GM23248 (cell line): ENCODE measurements at places on chromosomes 2 and 18. TPM values are rescaled to one million over a fixed set of nuclear protein-coding genes. Genes with fewer than 3 reads are reported as not detected.

DNA sequence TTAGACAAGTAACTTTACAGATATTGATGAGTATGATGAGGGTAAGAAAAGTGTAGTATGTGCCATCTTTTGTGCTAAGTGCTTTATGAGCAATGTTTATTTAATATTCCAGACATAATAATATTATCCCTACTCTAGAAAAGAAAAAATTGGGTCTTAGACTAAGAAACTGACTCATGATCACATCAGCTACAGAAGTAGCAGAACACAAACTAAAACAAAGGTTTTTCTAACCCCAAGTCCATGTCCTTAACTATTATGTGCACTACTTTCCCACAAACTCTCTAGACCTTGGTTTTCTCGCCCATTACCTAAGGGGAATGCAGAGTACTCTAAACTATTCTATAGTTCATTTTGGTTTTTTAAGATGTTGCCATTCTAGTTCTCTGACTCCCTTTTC is 64.5 kb downstream of the BAZ2B start:
- DNase-seq, result peak; percentile 20

CABLES1 gene
- 5.7 and 8.9 TPM in 2 replicates for total RNA-seq

PXDN gene
- total RNA-seq, result 263 and 291 TPM in 2 replicates

DNA sequence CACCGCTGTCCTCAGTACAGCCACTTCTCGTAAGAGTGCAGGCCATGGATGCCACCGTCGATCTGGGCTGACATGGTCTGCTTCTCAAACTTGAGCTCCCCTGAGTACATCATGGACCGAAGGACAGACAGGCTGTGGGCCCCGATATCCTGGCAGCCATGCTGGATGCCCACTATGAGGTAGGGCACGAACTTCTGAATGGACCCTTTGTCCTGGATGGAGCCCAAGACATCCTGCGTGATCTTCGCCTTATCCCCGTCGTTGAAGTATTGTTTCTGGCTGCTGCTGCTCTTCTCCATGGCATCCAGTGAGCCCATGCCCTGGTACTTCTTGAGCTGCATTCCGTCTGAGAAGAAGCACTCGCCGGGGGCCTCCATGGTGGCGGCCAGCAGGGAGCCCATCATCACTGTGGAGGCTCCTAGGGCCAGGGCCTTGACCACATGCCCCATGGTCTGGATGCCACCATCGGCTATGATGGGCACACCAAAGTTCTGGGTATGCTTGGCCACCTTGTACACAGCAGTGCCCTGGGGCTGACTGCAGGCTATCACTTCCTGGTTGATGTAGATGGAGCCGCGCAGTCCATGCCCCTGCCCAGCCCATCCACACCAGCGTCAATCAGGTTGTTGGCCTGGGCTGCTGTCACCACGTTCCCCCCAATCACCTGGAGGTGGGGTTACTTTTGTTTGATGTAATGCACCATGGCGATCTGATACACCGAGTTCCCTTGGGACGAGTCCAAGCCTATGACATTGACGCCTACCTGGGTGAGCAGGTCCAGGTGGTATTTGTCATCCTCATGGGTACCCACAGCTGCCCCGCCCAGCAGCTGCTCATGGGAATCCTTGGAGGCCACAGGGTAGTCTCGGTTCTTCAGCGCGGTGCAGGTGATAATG is 21.8 kb downstream of the CFLAR start:
- no peak for DNase-seq

GRCh38 chr18:45920367-45920766 is 46.8 kb downstream of the EPG5 start:
- peak; percentile 93 for DNase-seq

DNA sequence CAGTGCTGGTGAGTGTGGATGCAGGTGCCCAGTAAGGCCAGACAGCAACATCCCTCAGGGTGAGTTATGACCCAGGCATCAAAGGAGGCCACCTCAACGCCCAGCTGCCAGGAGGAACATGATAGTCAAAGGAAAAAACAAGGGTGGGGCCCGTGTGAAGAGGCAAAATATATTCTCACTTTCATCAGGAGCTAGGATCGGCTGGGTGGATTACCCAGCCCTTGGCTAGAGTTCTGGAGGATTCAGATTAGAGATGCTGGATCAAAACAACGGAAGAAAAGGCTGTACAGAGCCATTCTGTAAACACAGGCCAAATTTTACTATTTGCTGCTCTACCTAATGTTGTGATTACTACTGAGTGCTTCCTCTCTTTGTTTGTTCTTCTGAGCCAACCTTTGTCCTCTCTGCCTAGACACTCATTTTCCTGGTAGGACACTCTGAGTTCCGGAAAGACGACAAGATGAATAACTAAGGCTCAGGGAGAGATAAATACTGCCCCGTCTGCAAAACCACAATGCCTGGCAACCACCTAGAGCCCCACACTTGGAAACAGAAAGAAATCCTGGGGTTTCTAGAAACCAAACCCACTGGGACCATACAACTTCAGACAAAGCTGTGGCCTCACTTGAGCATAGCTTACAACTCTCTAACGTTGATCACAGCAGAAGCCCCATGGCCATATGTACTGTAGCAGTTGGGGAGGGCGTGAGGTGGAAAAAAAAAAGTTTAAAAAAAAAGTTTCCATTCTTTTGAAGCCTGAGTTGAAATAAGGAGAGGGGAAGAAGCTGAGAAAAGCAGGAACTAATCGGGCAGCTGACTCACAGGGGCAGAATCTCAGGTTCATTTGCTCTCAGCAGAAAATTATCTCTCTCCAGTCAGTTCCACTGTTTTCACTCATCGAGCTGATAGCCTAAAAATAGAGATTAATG is 17.8 kb upstream of the PMAIP1 start:
- peak; percentile 60 for DNase-seq

SLC8A1 gene
- 82.1 and 83.4 TPM in 2 replicates for total RNA-seq

ANKRD30BL gene
- not detected in 2 replicates for total RNA-seq

MYO7B gene
- total RNA-seq, result under 0.01 TPM in 1 of 2 replicates, not detected in the other

DNA sequence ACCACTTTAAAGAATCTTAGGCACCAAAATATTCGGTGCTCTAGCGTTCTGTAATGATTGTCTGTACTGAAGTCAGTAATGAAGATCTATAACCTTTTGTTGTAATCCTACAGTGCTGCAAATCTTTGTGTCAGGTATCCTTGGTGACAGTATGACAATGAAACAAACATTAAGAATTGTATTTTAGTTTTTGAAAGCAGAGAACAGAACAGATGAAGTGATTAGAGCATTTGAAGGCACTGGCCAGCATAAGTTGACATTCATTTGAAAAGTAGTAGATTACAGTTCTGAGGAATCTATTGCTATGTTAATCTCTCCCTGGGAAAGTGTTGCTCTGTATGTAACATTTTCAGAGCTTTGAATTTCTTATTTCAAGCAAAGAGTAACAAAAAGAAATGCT is 451.2 kb downstream of the NUP35 start:
- no peak for DNase-seq

DNA sequence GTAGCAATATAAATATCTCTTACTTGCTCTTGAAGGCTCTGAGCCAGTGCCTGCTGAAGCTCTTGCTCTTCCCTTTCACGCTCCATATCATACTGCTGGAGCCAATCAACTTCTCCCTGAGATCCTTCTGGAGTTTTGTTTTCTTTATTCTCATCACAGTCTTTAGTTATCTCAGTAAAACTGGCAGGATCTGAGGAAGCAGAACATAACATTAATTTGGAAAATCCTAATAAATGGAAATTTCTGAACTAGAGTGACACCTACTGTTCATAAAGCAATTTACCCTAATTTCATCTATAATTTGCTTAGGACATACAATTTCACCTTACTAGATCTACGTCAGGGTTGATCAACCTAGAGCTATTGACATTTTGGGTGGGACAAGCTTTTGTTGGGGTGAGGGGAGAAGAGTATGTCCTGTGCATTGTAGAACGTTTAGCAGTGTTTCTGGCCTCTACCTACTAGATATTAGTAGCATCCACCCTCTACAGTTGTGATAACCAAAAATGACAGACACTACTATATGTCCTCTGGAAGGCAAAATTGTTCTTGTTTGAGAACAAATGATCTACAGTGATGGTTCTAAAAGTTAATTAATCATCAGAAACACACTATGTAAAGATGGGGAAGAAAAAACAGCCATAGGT is 47.2 kb downstream of the VIL1 start:
- peak; percentile 47 for DNase-seq

DNA sequence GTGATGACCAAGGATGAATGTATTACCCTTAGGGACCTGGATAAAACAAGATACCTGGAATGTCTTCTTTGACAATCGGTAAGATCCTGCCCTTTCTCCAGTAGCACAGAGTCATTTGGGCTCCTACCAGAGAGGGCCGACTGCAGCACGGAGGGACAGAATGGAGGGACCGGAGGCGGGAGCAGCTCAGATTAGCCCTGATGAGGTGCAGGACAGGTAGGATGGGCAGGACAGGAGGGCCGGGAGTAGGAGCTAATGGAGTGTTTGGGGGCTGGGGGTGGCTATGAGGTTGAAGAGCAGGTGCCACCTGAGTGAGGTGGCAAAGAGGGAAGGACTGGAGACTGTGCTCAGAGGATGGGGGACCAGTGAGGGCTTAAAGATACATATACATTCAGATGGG is 9.9 kb upstream of the PRELID3A start:
- DNase-seq, result no peak

- no peak for DNase-seq
Observed at GRCh38 chr2:120612931-120613330, 122.7 kb upstream of the GLI2 start.

REEP1 gene
- not detected in 2 replicates for total RNA-seq

PARD6G gene
- total RNA-seq, result 0.22 TPM in 1 of 2 replicates, not detected in the other

GRCh38 chr2:113157118-113157896 is 16.5 kb upstream of the PSD4 start:
- peak; percentile 58 for DNase-seq

DNA sequence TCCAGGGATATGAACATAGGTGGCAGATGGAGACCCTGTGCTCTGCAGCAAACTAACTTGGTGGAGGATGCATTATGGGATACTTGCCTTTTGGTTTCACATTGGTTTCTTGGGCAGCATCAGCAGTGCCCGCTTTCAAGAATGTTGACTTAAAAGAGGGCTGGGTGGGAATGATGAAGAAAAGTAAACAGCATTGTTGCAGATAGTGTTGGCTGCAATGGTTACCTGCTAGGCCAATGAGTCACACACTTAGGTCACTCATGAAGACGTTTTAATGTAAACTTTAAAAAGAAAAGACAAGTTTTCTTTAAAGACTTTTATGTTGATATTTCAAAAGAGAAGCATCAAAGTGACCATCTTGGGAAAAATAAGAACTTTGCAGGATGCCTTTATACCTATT is 26.1 kb upstream of the FAM237A start:
- no peak for DNase-seq

KCNE4 gene
- total RNA-seq, result 3.8 and 5.9 TPM in 2 replicates

ASPRV1 gene
- under 0.01 and 0.86 TPM in 2 replicates for total RNA-seq

DNA sequence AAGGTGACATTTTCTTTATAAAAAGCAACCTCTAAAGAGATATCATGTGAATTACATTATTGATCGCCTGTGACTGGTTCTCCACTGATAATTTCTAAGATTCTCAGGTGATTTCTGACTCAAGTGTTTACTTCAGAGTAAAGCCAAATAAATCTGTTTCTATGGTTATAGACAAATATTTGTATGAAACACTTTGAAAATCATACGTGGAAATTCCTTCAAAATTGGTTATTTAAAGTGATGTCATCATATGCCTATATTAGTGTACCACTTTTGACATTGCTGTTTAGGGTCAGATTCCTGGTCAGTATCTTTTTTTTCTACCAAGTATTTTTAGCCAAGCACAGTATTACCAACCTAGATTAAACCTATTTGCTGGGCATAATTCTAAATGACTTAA is 881.3 kb upstream of the FAM98A start:
- no peak for DNase-seq

- DNase-seq, result no peak
Observed at GRCh38 chr2:58466804-58467203, 225.7 kb upstream of the FANCL start.

CNDP1 gene
- not detected in 2 replicates for total RNA-seq

CIDEA gene
- total RNA-seq, result not detected in 2 replicates

- peak; percentile 24 for DNase-seq
Observed at GRCh38 chr2:241860184-241861078, 1.7 kb upstream of the PDCD1 start.

DNA sequence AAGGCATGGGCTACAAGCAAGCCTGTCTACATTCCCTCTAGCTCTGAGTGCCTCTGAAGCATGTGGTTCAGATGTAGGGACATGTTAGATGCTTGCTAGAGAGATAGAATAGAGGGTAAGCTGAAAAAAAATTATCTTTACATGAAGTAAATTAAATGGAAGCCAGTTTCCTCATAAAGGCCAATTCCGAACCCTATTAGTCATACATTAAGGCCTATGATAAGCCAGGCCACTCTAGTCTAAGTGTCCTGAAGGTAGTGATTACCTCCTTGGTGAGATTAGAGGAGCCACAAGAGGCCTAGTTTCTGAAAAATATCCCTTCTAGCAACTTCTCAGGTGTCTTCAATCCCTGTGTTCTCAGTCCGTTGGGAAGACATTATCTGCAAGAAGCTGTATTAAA is 72.4 kb upstream of the NPAS2 start:
- peak; percentile 66 for DNase-seq

CPO gene
- not detected in 2 replicates for total RNA-seq

GRCh38 chr2:150208689-150209088 is 278.8 kb downstream of the RND3 start:
- DNase-seq, result no peak

- no peak for DNase-seq
Observed at GRCh38 chr2:239412905-239413603, 12.2 kb upstream of the HDAC4 start.

DNA sequence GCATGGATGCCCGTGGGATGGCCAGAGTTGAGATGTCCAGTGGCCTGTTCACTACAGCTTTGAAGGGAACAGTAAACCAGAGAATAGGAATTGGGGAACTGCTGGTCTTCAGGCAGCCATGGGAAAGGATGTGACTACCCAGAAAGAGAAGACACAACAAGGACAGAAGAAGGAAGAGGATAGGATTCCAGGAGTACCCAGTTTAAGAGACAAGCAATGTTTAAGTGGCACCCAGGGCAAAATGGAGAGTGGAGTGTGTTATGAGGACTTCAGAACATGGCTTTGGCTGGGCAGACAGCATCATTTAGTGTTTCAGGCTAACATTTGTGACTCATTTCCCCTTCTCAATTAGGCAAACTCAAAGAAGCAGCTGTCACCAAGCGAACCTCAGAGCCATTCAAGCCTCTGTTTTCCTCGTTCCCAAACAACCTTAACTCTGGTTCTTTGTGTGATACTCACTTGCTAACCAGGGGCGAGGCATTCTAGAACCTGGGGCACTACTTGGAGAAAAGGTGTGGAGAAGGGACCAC is 4.0 kb upstream of the FAM124B start:
- DNase-seq, result peak; percentile 37

SCN3A gene
- 0.11 TPM in 1 of 2 replicates, not detected in the other for total RNA-seq

GCG gene
- total RNA-seq, result not detected in 2 replicates

- peak; percentile 91 for DNase-seq
Observed at GRCh38 chr2:113198790-113199612, 25.2 kb downstream of the PSD4 start.

GRCh38 chr18:388200-388599 is 112.3 kb downstream of the COLEC12 start:
- DNase-seq, result no peak

GRCh38 chr2:62055724-62056336 is 140.1 kb upstream of the B3GNT2 start:
- DNase-seq, result no peak
